Transverse colon (tissue), 4 donors: ENCODE measurements at places on chromosomes 1 and 21.

- no peak for DNase-seq
These were observed 39.1 kb upstream of the ADAM30 start for GRCh38 chr1:119935373-119935772.

- DNase-seq, result no peak
These were observed 24.9 kb upstream of the ENO1 start for GRCh38 chr1:8903410-8903809.

DNA sequence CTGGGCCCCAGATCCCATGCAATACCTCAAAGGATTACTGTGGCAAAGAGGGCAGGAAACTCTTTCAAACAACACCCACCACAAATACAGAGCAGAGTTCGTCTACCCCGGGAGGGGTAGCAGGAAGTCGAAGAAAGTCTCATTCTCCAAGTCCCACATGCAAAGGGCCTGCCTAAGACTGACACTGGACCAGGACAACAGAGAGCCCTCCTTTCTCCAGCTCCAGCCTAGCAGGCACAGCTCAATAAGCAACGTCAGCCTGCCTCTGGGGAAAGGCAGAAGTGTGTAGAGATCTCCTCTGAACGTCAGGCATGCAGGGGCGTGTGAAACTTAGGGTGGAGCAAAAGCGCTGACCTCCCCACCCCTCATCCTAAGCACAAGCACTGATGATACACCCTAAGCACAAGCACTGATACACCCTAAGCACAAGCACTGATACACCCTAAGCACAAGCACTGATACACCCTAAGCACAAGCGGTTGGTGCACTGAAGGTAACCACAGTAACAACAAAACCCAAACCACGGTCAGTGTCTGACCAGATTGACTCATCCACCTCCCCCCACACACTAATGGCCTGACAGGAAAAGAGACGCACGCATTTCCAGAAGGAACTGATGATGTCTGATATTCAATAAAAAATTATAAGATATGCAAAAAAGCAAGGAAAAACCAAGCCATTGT, 1.3 kb downstream of the KRTAP12-3 start:
- DNase-seq, result no peak

DNA sequence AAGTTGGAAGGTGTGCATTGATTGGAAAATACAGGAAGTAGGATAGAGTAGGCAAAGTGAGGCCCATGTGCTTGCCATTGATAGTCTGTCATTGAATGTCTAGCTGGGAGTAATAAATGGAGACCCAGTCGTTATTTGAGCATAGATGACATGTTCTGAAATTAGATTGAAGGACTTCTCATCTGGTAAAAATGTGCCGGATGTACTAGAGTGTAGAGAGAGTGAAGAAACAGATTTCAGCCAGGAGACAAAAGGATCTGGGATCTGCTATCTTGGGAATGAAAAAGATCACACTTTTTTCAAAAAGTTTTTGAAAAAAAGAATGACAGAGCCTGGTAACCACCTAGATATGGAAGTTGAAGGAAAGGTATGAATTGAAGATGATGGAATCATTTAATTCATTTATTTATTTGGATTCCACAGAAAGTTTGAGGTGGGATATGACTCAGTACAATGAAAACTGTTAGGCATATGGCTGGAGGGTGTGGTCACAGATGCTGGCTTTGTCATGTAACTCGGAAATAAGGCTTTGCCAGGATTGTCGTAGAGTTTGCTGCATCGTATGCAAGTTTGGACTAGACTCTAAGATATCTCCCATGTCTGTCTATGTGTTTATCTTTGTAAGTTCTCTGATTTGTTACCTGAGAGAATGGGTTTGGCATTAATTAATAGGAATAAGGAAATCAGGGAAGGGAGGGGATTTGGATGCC, 137.1 kb downstream of the PBX1 start:
- no peak for DNase-seq

GRCh38 chr1:231862611-231863010, 236.0 kb downstream of the DISC1 start:
- DNase-seq, result no peak
